ENCODE measurements at places on chromosomes 3 and 15.

- no peak for DNase-seq
These were observed 15.3 kb upstream of the ARL14 start for GRCh38 chr3:160661660-160662059.

DNA sequence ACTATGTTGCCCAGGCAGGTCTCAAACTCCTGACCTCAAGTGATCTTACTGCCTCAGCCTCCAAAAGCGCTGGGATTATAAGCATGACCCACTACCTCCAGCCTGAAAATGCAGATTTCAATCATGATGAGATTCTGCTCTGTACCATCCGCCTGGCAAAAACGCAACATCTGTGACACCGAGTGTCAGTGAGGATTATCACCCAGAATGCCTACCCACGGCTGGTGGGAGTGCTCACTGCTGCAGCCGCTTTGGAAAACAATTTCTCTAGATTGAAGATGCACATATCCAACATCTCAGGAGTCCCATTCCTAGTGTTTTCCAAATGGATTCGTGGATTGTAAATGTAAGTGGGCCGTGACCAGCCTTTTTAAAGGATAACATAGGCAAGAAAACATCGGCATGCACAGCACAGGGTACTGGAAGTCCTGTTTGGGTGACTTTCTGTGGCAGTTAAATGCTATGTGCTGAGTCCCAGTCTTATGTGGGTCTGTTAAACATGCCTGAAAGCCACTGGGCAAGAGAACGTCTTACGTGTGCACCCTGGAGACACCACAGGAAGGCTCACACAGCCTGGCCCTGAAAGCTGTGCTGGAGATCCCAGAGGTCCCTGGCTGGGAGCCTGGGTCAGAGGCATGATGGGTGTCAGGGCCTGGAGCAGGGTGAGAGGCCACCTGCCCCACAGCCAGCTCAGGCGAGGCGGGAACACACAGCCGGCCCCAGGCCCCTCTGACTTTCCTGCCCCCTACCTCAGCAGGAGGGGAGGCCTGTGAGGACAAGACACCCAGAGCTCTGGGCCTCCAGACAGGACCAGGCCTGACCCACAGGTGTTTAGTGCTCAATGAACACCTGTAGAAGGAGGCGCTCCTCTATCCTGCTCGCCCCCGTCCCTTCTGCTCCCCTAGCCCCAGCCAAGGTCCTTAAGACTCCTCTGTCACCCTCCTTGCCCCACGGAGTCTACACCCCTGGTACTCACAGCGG, 918 bp downstream of the PRSS50 start:
- DNase-seq = no peak

DNA sequence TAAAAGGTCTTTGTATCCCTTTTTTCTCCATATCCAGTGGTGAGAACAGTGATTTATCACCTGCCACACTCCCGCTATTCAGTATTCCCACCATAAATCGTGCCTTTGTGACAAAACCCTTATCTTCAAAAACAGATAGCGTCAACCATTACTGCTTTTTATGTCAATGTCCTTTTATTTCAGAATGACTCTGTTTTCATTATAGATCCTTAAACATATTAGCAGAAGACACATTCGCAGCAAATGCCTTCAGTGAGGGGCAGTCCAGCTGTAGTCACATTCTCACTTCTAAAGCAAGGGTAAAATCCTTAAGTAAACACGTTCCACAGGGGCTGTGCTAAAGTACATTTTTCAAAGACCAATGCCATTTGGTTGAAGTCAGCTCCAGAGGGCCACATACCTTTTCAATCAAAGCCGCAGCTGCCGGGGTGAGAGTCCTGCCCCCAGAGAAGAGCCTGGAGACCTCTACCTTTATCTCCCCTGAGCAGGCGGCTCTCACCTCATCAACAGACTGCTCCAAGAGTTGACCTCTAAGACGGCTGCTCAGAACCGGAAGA, 53.4 kb downstream of the PDZRN3 start:
- no peak for DNase-seq

DNA sequence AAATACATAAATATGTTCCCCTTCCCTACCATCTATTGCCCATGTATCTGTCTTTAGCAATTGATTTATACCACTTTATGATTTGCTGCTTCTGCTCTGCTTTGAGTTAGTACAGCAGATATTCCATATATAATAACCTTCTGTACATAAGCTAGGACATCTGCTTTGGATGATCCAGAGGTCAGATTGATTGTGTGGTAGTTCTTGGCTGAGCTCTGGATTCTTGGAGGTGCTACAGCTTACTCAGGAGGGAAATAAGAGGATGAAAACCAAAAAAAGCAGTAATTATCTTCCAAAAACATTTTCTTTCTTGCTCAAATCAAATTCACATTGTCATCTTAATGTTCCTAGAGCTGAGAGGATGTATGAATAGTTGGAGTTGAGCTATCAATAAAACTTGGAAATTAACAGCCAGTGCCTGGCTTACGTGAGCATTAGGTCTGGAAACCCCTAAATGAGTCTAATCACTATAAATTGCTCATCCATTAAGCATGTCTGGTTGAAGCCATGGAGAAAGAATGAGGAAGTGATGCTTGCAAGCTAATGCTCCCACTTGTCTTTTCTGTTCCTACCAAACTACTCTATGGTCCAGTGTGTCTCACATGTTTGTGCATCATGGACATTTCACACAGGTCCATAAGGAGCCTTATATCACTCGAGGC, 36.3 kb upstream of the TMEM42 start:
- no peak for DNase-seq

GRCh38 chr3:124131580-124131979, 139.7 kb upstream of the ROPN1 start:
- DNase-seq = no peak

- DNase-seq = no peak
These were observed 8.9 kb downstream of the ICE2 start for GRCh38 chr15:60469893-60470641.

DNA sequence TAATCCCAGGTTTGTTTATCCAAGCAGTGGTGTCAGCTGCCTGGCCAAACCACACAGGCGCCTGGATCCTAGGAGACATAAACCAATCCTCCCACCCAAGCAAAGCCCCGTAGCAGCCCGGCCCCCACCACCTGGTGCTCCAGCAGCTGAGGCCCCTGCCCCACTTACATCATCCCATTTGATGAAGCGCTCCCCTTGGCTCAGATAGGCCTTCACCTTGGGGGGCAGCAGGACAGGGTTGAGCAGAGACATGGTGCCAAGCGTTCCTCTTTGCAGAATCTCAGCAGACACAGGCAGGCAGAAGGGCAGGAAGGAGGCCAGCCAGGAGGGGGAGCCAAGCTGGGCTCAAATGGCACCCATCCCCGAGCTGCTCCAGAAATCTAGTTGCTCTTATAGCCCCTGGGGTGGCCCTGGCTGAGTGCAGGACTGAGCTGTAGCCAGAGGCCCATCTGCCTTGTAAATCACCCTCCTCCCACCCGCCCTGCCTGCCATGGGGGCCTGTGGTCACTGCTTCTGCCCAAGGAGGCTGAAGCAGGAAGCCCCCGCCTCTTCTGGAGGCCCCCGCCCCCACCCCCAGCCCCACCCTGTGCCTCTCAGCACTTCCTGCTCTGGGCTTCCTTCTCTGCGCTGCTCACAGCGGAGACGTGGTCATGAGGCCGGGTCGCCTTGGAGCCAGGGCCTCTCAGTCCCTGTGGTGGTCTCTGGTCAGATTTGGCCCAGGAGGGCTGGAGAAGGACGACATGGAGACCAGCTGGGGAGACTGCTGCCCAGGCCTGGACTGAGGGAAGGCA, at the start of gene PLCB2:
Gene PLCB2, minus strand, starts transcription at position 515 of the 791 bp plus-strand sequence. Its CDS starts 263 bp downstream, at position 252.
- DNase-seq = peak; percentile 62

GRCh38 chr15:88257311-88258092, 963 bp upstream of the NTRK3 start:
- DNase-seq = no peak

- DNase-seq = no peak
These were observed 32.2 kb upstream of the BHLHE40 start for GRCh38 chr3:4947028-4947427.

- DNase-seq = no peak
These were observed 194.4 kb upstream of the GBE1 start for GRCh38 chr3:81955878-81956277.

- DNase-seq = no peak
These were observed 61.5 kb upstream of the GOLIM4 start for GRCh38 chr3:168157099-168157700.

DNA sequence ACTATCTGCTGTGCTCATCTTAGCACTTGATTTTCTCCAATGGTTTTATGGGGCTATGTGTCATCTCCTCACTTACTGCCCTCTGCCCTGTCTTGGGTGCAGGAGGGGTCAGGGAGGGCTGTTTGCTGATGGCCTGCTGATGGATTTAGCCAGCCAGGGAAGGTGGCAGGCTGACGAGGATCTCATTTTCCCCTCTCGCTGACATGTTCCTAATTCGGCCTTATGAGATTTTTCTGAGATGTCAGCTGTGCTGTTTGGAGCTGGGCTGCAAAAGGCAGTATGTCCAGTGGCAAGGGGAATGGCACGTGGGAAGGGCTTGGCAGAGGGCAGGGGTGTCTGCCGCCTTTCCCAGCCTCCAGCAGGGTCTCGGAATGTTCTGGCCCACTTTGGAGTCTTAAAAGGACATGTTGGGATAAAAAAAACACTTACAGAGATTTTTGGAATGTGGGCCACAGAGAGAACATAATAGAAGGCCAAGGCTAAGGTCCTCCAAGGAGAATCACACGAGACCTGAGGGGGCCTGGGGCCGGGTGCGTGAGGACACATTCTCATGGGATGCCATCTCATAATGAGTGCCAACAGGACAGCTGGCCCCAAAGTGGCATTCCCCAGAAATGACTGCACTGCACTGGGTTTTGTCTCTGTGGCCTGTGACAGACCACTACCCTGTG, 303.8 kb downstream of the TLE3 start:
- no peak for DNase-seq

- no peak for DNase-seq
These were observed 20.5 kb downstream of the TRPM1 start for GRCh38 chr15:31081056-31081455.

- peak; percentile 38 for DNase-seq
These were observed 141.0 kb upstream of the HACD2 start for GRCh38 chr3:123725652-123726400.

- no peak for DNase-seq
These were observed 37.5 kb downstream of the SETMAR start for GRCh38 chr3:4340411-4341335.

DNA sequence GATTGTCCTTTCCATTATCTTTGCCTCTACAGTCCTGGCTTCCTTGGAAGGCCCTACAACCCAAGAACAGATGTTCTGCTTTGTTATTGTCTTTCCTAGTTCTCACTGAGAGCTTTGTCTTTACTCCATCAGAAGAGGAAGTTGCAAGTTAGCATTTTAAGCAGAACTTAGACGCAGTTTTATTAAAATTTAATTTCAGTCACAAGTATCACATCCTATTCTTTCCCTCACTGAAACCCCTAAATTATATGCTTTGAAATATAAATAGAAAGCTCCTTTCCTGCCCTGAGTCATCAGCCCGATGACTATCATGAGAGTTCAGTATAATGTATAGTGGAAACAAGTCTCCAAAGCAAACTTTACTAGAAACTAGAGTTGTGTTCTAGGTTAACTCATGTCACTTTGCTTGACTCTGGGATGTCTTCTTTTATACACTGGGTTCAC, 291.2 kb upstream of the RBMS3 start:
- no peak for DNase-seq

Data from ureter (tissue), 1 donor.